ENCODE measurements at places on chromosomes 4 and X. TPM values are rescaled to one million over a fixed set of nuclear protein-coding genes. Genes with fewer than 3 reads are reported as not detected.

TMEM150C gene
- total RNA-seq = 6.6 TPM

ASB5 gene
- total RNA-seq = not detected

SPANXD gene
- not detected for total RNA-seq

SPANXA2 gene
- not detected for total RNA-seq

TMEM156 gene
- 2.7 TPM for total RNA-seq

PCDH10 gene
- total RNA-seq = 91.7 TPM

RFC1 gene
- 57.1 TPM for total RNA-seq

AREG gene
- 0.55 TPM for total RNA-seq

SLC25A43 gene
- 11.5 TPM for total RNA-seq

PCYT1B gene
- 0.90 TPM for total RNA-seq

- H3K4me3 ChIP-seq = no peak overlapping the region
- no peaks in the 10 kb centered on the region for H3K27me3 ChIP-seq
- no peak overlapping the region for H3K27ac ChIP-seq
- no peaks in the 10 kb centered on the region for H3K36me3 ChIP-seq
- no peaks in the 10 kb centered on the region for H3K4me1 ChIP-seq
Observed at GRCh38 chrX:136417806-136418205, 69.9 kb upstream of the BRS3 start.

DNA sequence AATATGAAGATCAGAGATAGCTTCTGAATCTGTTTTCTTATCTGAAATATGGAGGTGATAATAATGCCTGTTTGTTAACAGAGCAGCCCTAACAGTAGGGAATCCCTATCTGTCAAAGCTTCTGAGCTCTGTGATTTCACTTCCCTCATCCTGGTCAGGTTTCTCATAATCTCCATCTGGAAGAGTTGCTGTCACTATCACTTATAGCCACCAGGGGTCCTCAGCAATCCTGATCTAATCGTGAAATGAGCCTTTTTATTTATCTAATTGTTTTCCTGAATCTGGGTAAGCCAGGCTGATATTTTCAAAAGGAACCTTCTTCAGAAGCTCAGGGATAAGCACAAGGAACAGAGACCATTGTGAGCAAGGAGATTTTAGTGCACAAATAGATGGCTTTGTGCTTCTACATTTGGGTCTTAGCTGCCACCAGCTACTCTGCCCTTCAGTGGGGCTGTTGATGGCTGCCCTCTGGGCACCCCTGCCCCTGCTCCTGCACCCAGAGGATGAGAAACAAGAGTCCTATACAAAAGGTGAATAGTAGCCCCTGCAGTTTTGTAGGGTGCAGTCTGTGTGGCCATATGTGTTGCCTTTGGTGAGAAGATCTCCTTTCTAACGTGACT is 196.4 kb upstream of the RADX start:
- H3K4me3 ChIP-seq = no peak overlapping the region
- no peaks in the 10 kb centered on the region for H3K4me1 ChIP-seq
- H3K27ac ChIP-seq = no peak overlapping the region
- H3K36me3 ChIP-seq = no peaks in the 10 kb centered on the region
- DNase-seq = peak; percentile 1

DNA sequence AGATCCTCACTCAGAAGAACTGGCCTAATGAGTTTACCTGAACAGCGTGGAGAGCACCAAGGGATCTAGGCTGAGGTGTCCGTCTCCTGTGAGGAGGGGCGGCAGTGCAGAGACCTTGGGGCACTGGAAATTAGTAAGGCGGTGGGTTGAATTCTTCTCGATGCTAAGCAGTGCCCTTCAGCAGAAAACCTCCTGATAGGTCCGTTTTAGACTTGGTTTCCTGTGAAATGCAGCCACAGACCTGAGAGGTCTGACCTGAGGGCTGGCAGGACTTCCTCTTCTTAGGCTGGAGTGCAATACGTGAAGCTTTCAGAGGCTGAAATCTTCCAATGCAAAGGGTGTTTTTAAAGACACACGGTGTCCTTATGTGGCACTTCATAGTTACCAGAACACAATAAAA is at the start of gene CLNK:
Gene CLNK, minus strand, starts transcription at position 138 of the 400 bp plus-strand sequence. CDS start 16,899 bp downstream, outside the sequence.
- DNase-seq = no peak
- no peak within 1 kb of the TSS for H3K27ac ChIP-seq
- no peaks in the 10 kb centered on the region for H3K4me1 ChIP-seq
- no peaks in the 10 kb centered on the region for H3K36me3 ChIP-seq

DNA sequence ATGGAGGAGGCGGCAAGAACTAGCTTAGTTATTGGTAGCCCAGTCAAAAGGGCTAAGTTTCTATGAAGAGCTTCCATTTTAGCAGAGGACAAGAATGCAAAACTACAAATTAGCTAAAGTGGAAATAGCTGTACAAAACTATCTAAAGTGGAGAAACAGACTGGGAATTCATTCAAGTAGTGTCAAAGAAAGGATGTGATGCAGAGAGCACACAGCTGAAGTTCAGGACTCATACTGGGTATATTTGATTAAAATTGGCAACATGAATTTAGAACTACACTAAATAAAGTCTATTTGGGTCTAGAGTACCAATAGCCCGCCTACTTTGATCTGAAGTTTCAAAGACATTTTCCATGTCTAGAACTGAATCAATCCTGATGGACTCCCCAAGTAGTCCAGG is 33.1 kb upstream of the GNRHR start:
- no peaks in the 10 kb centered on the region for H3K36me3 ChIP-seq
- H3K4me3 ChIP-seq = no peak overlapping the region
- H3K27me3 ChIP-seq = no peaks in the 10 kb centered on the region
- H3K4me1 ChIP-seq = no peaks in the 10 kb centered on the region

DNA sequence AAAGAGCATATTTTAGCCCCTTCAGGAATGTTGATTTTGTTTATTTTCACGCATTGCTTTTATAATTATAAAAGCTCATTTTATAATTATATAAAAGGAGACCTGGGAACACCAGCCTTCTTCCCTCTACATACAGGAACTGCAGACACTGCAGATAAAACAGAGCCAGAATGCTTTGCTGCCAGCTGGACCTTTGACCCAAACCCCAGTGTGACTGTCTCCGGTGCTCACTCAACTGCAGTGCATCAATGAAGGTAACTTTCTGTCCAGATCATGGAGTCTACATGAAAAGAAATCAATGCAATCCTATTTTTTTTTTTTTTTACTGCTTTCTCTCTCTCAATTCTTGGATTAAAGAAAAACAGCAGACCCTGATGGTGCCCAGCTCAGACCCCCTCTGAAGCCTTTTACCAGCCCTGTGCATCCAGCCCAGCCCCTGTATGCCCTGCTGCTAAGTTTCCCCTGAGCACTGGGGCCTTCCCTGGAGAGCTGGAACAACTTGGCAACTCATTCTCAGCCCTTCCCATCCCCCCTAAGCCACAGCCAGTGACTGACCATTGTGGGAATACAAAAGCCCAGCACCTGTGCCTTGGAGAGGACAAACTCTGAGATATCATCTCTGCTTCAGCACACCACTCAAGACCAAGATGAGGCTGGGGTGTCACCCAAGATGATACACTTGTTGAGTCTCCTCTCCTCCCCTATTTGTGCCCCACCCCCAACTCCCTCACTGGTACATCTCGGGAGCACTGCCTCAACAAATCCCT is 182.1 kb downstream of the EVC2 start:
- DNase-seq = no peak
- no peak overlapping the region for H3K4me3 ChIP-seq
- no peaks in the 10 kb centered on the region for H3K27me3 ChIP-seq

DNA sequence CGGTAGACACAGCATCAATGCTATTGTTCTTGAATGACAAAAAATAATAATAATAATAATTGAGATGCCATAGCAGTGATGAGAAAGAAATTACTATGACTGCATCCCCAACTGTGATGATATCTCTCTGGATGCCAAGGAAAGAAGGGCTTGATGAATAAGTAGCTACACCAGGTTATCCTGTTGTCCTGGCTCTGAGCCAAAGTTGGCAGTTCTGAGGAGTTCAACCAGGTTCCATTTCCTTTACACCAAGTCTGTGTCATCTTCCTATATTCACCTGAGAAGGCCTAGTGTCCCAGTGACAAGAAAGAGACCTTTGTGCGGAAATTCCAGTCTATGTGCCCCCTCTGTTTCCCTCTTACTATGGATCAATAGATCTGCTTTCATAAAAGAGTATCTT is 3.4 kb upstream of the MAML3 start:
- peaks cover 2% of the 10 kb centered on the region for H3K4me1 ChIP-seq
- no peak overlapping the region for H3K27ac ChIP-seq

- no peaks in the 10 kb centered on the region for H3K36me3 ChIP-seq
- DNase-seq = no peak
- H3K4me3 ChIP-seq = no peak overlapping the region
- H3K27ac ChIP-seq = no peak overlapping the region
- no peaks in the 10 kb centered on the region for H3K27me3 ChIP-seq
- H3K4me1 ChIP-seq = no peaks in the 10 kb centered on the region
Observed at GRCh38 chrX:19370061-19370460, 26.3 kb downstream of the PDHA1 start.

GRCh38 chrX:15680401-15680800 is 15.8 kb upstream of the CLTRN start:
- H3K4me3 ChIP-seq = no peak overlapping the region
- no peak for DNase-seq
- no peaks in the 10 kb centered on the region for H3K27me3 ChIP-seq
- peaks cover 2% of the 10 kb centered on the region for H3K36me3 ChIP-seq
- peaks cover 8% of the 10 kb centered on the region for H3K4me1 ChIP-seq

DNA sequence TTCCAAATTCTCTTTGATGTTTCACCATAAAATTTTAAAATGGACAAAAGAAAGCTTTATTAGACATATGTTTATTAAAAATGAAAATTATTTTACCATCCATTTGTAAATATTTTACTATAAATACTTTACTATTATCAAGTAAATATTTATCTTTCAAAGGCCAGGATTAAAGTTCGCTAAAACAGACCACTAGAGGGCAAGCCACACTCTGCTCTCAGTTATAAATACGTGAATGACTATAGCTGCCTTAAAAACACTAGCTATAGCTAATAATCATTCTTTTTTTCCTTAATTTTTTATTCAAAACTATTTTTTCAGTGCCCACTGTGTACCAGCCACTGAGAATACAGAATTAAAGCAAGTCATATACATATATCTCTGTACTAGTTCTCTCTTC is 38.6 kb downstream of the UNC5C start:
- no peak overlapping the region for H3K4me3 ChIP-seq
- peaks cover 37% of the 10 kb centered on the region for H3K4me1 ChIP-seq
- DNase-seq = peak; percentile 52
- H3K36me3 ChIP-seq = no peaks in the 10 kb centered on the region

DNA sequence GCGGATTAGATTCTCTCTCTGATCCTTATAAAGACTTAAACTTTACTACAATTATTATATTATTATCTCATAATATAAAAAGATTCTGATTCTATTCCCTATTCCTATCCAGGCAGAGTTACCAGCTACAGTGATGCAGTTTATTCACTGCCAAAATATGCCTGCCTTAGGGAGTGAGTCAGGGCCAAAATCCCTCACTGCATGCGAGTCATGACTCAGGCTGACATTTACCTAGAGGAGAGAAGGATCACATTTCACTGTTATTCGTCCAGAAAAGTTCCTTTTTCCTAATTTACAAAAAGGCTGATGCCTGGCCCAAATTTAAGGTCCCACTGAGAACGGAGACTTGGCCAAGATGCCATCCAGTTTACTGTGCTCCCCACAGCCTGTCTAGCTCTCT is 168.5 kb upstream of the LDB2 start:
- DNase-seq = peak; percentile 22
- no peaks in the 10 kb centered on the region for H3K4me1 ChIP-seq
- H3K4me3 ChIP-seq = no peak overlapping the region
- no peak overlapping the region for H3K27ac ChIP-seq
- no peaks in the 10 kb centered on the region for H3K27me3 ChIP-seq
- H3K36me3 ChIP-seq = no peaks in the 10 kb centered on the region

GRCh38 chr4:5125321-5125720 is 74.0 kb downstream of the STK32B start:
- H3K36me3 ChIP-seq = no peaks in the 10 kb centered on the region
- no peak overlapping the region for H3K27ac ChIP-seq
- DNase-seq = no peak
- no peaks in the 10 kb centered on the region for H3K4me1 ChIP-seq

All from endothelial cell of umbilical vein (primary cell).